Stimulated activated CD4-positive, alpha-beta T cell treated with anti-CD3 and anti-CD28 coated beads, Interleukin-1b, Interleukin-23, amount 100 ng/mL, for 48 hours (primary cell): ENCODE measurements at places on chromosomes 1 and 21.

- DNase-seq, result no peak
Observed at GRCh38 chr1:102045752-102046151, 49.0 kb upstream of the OLFM3 start.

- DNase-seq, result peak; percentile 71
Observed at GRCh38 chr1:156383023-156383422, 14.0 kb downstream of the RHBG start.

GRCh38 chr1:83697220-83697619, 301.7 kb downstream of the TTLL7 start:
- DNase-seq, result no peak

GRCh38 chr1:165257969-165258459, 98.5 kb downstream of the LMX1A start:
- DNase-seq, result peak; percentile 43

DNA sequence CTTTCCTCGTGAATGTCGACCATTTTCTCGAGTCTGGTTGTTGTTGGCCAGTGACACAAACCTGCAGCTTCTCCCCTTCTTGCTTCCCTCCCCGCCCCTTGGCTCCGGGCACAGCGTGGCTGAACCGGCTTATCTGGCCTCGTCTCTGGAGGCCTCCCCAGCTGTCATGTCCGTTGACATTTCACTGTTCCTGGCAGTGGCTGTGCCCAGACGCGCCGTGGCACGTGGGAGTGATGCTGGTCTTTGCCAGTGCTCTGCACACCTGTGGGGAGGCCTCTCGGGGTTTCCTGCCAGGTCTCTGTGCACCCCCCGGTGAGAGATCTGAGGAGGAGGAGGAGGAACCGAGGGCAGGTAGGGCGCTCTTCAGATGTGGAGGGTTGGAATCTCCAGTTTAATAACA, 23.7 kb downstream of the SKI start:
- DNase-seq, result no peak

GRCh38 chr1:3742439-3743298, 9.6 kb upstream of the CCDC27 start:
- DNase-seq, result no peak

DNA sequence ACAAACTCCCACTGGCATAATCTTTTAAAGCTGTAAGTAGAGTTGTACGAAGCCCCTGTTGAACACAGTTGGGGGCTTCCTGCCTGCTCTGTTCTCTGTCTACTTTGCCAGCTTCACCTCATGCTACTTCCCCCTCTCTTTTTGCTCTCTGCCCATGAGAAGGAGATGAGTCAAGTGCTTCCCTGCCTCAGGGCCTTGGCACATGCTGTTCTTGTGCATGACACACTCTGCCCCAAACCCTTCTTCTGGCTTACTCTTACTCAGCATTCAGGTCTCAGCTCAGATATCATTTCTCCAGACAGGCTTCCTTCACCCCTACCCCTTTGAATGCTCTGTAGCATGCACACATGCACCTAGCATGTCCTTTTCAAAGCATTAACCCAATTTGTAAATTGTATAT, 208.8 kb downstream of the FOXD2 start:
- DNase-seq, result no peak

GRCh38 chr1:6560267-6560666, 5.2 kb downstream of the TAS1R1 start:
- DNase-seq, result no peak

- no peak for DNase-seq
Observed at GRCh38 chr1:3337798-3338724, 116.4 kb upstream of the ARHGEF16 start.

GRCh38 chr1:183693521-183693920, 40.4 kb upstream of the APOBEC4 start:
- no peak for DNase-seq

DNA sequence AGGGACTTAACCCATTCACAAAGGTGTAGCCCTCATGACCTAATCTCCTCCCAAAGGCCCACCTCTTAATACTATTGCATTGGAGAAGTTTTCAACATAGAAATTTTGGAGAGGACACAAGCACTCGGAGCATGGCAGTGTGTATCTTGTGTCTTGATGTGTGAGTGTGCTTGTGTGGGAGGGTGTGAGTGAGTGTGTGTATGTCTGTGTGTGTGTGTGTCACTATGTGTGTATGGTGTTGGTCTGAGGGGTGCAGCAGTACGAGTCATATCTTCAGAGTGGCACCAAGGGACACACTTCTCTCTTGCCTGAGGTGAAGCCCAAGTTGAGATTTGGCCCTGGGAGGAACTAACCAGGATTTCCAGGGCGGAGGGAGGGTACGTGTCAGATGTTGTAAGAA, 73.7 kb downstream of the NAV1 start:
- DNase-seq, result no peak

DNA sequence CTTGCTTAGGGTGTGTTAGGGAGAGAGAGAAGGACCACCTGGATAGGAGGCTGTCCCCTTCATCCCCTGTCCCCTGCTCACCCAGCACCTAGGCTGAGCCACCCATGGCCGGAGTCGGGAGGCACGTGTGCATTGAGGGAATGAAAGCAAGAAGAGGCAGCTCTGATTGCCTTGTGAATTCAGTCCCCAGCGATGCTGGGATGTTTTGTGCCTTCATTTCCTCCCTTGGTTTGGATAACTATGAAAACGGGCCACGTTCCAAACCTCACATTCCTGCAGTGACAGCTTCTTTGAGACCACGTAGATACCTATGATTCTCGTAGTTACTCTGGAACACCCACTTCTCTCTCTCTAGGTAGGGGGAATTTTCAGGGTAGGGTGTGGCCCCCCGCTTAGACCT, 67.1 kb downstream of the MAN1C1 start:
- no peak for DNase-seq

- no peak for DNase-seq
Observed at GRCh38 chr1:52268372-52268771, 97.6 kb downstream of the CC2D1B start.

DNA sequence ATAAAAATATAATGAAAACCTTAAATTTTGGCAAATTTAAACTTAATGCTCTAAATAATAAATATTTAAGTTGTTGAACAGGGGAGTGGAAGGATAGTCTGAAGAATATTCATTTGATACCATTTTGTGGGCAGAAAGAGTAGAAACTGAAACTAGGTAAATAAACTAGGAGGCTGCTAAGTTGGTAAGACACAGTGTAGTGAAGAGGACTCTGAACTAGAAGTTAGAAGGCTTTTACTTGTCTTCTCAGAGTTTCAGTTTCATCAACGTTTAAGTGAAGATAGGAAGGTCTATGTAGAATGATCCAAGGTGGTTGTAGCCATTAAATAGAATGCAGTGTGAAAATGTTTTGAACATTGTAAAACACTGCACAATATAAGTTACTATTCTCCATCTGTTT, 516.9 kb downstream of the AMY1C start:
- no peak for DNase-seq

DNA sequence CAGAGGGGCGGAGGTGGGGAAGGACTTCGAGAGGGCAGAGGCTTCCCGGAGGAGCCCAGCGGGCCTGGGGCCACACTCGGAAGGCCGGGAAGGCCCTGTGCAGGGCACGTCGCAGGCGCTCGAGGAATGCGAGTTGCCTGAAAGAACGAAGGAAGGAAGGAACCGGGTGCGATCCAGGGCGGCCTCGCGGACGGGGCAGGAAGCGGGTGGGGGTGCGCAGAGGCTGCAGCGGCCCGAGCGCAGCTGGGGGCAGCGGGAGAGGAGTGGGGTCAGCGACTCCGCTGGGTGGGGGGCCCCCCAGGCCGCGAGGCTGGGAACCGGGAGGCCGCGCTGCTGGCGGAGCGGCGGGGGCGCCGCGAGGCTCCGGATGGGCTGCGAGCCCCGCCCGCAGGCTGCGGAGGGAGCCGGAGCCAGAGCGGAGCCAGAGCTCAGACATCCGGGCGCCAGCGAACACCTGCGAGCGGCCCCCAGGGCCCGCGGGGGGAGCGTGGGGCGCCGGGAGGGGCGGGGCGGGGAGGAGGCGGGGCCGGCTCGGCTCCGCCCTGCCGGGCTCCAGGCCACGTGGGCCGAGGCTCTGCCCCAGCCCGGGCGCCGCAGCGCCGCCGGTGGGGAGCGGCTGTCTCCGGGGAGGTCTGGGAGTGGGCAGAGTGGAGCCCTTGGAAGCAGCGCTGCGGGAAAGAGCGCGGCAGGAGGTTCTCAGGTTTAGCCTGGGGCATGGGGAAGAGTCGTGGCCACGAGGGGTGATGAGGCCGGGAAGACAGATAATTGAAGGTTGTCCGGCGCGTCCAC, 4.6 kb downstream of the ID3 start:
- DNase-seq, result peak; percentile 82

DNA sequence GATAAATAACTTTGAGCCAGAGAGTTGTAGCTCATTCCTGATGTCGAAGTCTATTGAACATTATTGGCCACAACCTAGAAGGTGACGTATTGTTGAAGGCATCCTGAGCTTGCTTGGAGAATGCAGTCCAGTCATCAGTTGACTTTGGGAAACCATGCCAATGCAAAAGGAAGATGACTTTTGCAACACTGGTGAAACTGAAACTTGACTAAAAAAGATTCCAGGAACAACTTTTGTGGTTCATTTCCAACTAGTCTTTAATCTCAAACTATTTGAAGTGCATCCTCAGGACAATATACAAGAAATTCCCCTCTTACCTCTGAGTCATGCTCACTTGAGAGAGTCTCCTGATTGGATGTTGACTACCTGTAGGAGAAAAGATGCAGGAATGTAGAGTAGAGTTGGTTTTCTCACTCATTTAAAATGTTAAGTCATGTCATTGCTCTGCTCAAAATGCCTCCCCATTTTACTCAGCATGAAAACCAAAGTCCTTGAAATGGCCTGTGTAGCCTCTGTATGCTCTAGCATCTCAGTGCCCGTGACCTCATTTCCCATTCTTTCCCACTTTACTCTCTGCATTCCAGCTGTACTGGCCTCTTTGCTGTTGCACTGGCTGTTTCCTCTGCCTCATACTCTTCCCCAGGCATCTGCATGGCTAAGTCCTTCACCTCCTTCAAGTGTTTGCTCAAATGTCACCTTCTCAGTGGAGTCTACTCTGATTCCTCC, 24.4 kb upstream of the LEPR start:
- no peak for DNase-seq

GRCh38 chr1:109816175-109816811, 52.6 kb upstream of the EPS8L3 start:
- DNase-seq, result no peak

DNA sequence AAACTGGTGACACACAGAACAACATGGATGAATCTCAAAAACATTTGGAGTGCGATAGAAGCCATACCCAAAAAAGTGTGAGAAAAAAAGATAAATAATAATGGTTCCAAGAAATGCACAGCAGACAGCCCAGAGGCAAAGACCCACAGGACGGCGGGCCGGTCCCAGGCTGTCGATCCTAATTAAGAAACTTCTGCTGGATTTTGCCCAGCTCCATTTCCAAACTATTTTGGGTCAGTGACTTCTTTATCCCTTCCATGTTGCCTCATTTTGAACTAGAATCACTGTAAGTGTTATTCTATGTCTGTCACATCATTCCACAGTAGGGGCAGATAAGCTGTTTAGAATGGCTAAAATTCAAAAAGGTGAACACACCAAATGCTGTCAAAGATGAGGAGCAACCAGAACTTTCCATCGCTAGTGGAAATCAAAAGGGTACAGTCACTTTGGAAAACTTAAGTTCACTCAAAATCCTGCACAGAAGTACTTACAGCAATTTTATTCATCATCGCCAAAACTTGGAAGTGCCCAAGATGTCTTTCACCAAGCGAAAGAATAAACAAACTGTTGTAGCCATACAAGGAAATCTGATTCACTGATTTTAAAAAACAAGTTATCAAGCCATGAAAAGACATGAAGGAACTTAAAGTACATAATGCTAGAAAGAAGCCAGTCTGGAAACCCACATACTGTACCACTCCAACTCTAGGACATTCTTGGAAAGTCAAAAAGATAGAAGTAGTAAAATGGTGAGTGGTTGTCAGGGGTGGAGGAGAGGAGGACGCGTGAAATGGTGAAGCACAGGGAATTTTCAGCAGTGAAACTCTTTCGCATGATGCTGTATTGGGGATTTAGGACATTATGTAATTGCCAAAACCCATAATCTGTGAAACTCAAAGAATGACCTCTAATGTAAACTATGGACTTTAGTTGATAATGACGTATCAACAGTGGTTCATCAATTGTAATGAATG, 7.5 kb downstream of the NBPF1 start:
- DNase-seq, result no peak

- DNase-seq, result no peak
Observed at GRCh38 chr1:45644661-45645060, 20.8 kb upstream of the CCDC17 start.

- DNase-seq, result no peak
Observed at GRCh38 chr1:156543066-156543465, 29.3 kb downstream of the IQGAP3 start.

GRCh38 chr1:198913667-198914066, 274.8 kb downstream of the PTPRC start:
- no peak for DNase-seq

- DNase-seq, result no peak
Observed at GRCh38 chr1:94898491-94899385, 28.2 kb downstream of the CNN3 start.

DNA sequence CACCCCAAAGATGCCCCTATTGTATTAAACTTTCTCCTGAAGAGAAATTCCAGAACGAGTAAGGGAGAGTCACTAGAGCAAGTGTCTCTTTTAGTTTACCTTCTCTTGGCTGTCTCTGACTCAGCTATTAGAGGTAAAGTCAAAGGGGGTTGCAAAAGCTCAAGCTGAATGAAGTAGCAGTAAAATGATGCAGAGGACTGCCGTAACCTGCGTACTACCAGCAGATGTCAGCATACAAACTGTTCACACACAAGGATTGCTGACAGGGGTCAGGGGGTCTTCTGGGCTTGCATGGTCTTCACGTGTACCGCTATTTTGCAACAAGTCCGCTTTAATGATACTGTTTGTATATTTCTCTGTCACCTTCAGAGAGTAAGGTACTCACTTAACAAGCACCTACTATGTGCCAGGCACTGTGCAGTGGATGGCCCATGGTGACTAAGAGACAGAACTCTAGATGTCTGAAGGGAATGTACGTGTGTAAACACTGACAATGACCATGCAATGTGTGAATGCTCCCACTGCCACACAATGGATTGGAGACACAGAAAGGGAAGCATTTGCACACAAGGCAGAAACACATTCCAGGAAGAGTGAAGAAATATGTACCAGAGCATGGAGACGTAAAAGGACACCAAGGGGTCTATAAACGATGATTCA, 34.9 kb downstream of the CHML start:
- no peak for DNase-seq

GRCh38 chr1:231799363-231799986, 172.9 kb downstream of the DISC1 start:
- no peak for DNase-seq
